ENCODE measurements at places on chromosomes 3 and 15.

DNA sequence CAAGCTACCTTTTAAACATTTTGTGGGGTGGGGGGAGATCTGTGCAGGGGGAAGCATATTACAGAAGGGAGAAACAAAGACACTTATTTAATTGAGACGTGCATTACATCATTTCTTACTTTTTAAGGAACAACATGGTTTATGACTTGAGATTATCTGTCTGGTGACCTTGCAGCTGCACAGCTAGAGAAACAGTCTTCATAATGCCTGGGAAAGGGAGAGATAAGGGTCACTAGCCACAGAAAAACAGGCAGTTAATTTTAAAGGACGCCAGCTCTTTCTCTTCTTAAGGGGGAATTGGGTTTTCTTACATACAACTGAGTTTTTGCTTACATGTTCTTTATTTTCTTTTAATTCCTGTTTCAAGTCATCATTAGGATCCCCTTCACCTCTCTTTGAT lies 147.9 kb downstream of the SST start:
- DNase-seq, result no peak

GRCh38 chr3:188021502-188022040 lies 132.4 kb upstream of the LPP start:
- DNase-seq, result no peak

DNA sequence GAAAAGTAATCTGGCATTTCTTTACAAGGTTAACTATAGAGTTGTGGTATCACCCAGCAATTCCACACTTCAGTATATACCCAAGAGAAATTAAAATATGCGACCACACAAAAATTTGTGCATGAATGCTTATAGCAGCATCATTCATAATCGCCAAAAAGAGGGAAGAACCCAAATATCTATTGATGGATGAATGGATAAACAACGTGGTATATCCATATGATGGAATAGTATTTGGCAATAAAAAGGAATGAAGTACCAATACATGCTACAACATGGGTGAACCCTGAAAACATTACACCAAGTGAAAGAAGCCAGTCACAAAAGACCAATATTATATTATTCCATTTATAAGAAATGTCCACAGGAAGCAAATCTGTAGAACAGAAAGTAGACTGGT lies 8.6 kb upstream of the SKOR1 start:
- no peak for DNase-seq

DNA sequence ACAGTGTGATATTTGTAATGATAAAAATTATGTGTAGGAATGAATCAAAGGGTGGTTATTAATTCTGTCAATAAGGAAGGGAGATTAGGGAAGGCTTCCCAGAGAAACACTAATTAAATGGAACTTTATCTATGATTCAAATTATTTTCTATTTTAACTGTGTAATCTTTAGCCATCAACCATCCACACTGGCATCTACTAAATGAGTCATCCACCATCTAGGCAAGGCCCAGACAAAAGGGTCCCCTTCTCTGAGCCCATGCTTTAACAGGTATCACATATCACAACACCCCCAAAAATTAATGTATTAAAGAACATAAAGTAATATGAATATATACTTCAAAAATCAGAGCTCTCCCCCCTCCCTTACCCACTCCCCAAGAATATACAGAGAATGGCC lies 19.9 kb upstream of the TPM1 start:
- DNase-seq, result no peak

- no peak for DNase-seq
These were observed 25.3 kb upstream of the HRH1 start for GRCh38 chr3:11128682-11129632.

All from NCI-H526 (cell line).